Effector memory CD4-positive, alpha-beta T cell (primary cell): ENCODE measurements at places on chromosomes 16 and 17.

GRCh38 chr17:10549096-10549842 lies at the start of gene MYH2:
Gene MYH2, minus strand, starts transcription at chr17:10549658. Its CDS starts 1,738 bp downstream, at chr17:10547920.
- no peak for DNase-seq

- DNase-seq, result no peak
Observed at GRCh38 chr17:36089888-36090836, at the start of gene CCL3. Gene CCL3, minus strand, starts transcription at chr17:36090143. Its CDS starts 85 bp downstream, at chr17:36090058.

DNA sequence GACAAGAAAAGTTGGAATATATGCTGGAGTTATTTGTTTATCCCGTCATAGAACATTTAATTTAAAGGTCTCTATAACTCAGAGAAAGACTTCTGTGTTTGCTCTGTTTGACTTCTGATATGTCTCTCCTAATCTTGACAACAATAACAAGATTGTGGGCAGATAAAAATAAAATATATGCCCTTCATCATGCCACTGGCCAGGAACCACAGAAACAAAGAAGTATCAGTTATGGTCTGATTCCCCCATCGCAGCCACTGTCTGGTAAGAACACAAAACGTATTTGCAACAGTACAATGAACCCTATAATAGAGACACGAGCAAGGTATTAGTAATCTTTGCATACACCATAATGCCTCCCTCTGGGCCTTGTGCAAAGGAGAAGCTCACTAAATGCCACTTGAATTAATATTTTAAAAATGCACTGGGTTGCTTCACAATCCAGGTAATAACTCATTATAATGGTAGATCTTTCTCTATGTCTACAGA lies 1498.3 kb downstream of the CDH11 start:
- DNase-seq, result no peak

DNA sequence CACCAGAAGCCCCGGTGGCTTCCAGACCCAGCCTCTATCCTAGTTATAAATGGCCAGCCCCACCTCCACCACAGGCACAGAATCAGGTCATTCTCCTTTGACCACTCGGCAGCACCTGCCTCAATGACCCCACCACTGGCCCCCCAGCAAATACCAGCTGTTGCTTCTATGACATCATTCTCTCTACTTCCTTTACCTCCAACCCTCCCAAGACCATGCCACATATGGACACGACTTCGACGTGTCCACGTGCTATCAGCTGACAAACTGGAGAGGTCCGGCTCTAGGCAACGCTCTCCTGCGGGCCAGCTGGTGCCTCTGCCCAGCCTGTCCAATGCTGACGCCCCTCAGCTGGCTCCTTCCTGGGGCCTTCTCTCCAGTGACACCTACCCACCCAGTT lies 5.9 kb downstream of the ALYREF start:
- DNase-seq, result no peak

DNA sequence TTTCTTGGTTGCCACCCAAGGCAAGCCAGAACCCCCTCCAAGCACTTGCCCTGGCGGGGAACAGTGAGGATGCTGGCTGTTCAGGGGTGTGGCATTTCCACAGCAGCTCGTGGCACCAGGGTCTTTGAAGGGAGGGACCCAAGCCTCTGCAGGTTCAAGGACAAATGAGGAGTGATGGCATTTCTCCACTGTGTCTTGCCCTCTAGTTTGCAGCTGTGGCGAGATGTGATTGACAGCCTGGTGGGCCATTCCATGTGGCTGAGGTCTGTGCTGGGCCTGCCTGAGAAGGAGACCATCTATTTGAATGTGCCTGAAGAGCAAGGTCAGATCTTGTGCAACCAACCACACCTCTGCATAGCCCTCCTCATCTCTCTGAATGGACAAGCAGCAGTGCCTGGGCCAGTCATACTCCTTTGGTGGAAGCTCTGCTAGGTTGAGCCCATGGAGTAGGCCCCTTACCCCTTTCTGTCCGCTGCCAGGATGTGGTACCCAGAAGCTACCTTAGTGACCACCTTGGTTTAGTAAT lies 4.5 kb upstream of the EPN3 start:
- DNase-seq, result no peak

DNA sequence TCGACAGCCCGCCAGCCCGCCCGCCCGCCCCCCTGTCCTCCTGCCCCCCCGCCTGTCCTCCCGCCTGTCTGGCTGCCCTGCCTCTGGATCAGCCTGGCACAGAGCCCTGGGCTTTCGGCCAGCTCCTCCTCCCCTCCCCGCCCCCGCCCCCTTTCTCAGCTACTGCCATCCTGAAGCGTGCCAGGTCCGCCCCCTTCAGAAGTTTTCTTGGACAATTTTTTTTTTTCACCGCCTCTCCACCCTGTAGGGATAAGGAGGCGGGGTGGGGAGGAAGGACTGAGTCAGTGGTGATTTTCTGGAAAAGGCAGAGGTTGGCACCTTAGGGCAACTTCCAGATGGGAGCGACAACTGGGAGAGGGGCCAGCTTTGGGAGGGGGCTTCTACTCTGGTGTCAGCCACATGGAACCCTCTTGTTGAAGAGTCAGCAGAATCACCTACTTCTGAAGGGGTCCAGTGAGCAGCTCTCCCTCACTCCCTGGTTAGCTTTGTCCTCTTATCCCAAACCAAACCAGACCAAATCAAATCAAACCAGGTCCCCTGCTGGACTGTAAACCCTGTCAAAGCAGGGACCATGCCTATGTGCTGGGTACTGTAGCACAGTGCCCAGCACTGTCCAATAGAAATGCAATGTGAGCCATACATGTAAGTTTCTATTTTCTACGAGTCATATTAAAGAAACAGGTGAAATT lies 19.7 kb downstream of the IGF2BP1 start:
- DNase-seq, result no peak

DNA sequence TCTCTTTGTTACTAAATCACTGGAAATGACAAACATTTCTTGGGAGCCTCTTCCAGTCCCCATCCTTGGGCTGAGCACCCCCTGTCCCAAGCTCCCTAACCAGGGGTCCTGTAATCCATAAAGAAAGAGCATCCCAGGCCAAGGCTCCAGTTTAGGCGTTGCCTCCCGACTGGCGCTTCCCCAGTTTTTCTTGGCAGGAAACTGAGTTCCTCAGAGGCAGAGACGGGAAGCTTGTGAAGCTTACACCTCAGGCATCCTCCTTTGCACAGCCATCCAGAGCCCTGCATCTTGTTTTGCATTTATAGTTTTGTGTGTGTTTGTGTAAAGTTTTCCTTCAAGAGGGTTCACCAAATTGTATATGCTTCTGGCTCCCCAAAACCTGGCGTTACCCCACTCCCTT lies 7.1 kb downstream of the COPZ2 start:
- DNase-seq, result no peak

- no peak for DNase-seq
Observed at GRCh38 chr17:55242476-55242875, 22.3 kb upstream of the HLF start.

DNA sequence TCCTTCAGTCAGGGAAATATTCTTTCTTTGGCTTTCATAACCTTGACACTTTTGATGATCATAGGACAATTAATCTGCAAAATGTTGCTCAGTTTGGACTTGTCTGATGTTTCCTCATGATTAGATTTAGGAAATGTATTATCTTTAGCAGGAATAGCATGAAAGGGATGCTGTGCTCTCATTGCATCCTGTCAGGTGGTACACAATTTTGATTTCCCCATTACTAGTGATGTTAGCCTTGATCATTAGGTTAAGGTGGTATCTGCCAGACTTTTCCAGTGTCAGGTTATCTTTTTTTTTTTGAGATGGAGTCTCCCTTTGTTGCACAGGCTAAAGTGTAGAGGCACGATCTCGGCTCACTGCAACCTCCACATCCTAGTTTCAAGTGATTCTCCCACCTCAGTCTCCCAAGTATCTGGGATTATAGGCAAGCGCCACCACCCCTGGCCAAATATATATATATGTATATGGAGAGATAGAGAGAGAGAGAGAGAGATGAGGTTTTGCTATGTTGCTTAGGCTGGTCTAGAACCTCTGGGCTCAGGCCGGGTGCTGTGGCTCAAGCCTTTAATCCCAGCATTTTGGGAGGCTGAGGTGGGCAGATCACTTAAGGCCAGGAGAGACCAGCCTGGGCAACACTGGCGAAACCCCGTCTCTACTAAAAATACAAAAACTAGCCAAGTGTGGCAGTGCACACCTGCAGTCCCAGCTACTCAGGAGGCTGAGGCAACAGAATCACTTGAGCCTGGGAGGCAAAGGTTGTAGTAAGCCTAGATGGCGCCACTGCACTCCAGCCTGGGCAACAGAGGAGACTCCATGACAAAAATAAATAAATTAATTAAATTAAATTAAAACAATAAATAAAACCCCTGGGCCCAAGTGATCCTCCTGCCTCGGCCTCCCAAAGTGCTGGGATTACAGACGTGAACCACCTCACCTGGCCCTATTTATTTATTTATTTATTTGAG lies 15.8 kb upstream of the CAVIN1 start:
- DNase-seq, result peak; percentile 14

DNA sequence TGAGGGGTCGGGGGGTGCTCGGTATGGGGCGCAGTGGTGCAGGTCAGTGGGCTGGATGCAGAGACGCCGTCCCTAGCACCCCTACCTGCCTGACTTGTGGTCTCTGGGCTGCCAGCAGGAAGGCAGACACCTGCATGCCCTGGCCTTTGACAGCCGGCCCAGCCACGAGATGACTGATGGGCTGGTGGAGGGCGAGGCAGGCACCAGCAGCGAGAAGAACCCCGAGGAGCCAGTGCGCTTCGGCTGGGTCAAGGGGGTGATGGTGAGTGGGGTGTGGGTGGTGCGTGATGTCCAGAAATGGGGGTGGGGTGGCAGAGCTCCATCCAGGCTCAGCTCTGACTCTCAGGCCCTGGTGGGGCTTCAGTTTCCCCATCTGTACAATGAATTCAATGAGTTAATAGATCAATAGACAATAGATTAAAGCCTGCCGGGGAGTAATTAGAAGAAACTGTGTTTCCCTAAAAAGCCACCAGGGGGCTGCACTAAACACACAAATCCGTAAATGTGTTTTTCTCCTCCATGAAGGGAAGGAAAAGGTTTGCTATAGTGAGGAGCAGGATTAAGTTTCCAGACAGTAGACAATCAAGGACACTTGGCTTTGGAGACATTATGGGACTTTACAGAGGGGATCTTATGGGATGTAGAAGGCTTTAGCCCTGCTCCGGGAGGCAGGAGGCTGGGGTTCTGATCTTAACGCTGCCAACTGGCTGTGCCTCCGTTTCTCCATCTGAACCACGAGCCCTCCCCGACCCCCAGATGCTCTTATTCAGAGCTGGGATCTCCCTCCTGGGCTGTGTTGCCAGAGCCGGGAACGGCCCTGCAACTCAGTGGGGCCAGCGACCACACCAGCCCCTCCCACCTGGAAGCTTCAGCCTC lies 2.2 kb downstream of the SLC12A3 start:
- no peak for DNase-seq

DNA sequence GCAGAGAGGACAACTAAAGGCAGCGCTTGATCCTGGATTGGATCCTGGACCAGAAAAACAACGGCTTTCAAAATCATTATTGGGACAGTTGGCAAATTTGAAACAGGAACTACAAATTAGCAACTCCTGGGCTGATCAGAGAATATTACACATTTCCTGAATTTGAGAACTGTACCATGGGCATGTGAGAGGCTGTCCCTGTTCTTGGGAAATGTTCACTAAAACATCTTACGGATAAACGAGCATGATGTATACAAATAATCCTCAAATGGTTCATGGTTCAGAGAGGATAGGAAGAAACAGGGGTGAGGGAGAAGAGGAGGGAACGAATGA lies 2.3 kb upstream of the ITGAE start:
- DNase-seq, result no peak

DNA sequence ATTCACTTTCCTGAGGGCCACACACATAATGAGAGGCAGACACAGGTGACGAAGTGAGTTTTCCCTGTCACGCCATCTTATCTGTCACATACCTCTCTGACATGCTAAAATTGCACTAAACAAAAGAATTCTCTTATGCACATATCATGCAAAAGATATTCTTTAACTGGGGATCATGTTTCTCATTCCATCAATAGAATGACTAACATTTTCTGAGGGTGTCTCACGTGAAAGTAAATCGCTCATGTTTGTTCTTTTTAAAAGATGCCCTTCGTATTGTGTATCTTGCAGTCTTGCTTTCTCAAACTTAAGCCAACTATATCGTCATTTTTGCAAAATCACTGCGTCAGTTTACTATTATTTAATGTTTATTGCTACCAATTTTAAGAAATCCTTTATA lies 306.4 kb downstream of the WWOX start:
- no peak for DNase-seq

DNA sequence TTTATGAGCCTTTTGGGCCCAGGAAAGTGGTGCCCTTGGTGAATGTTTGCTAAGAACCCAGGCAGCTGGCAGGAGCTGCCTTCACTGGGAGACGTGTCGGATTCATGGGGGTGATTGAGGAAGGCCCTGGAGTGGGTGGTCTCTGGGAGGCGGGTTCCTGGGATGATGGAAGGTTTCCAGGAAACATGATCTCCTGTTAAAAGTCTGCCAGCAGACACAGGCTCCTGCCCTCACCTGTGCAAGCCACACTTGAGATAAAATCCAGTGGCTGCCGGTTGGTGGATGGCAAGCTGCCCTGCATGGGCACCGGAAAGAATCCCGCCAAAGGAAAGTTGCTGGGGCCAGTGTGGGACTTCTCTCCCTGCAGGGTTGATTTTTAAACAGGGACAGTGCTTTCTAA lies 189.0 kb upstream of the CIBAR2 start:
- DNase-seq, result no peak

GRCh38 chr17:77867308-77867781 lies 91.2 kb upstream of the TNRC6C start:
- no peak for DNase-seq

- no peak for DNase-seq
Observed at GRCh38 chr17:44599298-44600175, 42.3 kb downstream of the FZD2 start.

- no peak for DNase-seq
Observed at GRCh38 chr17:21033350-21033749, 9.5 kb downstream of the USP22 start.

DNA sequence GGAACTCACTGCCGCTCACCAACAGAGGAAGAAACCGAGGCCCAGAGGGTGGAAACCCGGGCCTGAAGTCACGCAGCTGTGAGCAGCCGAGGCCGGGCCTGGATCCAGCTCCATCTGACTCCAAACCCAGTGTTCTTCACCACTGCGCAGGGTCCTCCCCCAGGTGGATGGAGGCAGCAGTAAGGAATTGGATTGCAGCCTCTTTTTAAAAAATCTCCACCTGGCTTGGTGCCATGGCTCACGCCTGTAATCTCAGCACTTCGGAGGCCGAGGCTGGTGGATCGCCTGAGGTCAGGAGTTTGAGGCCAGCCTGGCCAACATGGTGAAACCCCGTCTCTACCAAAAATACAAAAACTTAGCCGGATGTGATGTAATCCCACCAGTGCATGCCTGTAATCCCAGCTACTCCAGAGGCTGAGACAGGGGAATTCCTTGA lies 177.2 kb downstream of the FOXL1 start:
- no peak for DNase-seq

- DNase-seq, result no peak
Observed at GRCh38 chr16:48930951-48931553, 321.1 kb upstream of the N4BP1 start.

- DNase-seq, result no peak
Observed at GRCh38 chr17:53313746-53314145, 509.0 kb upstream of the KIF2B start.

GRCh38 chr17:65966072-65966695 lies 225.7 kb downstream of the CEP112 start:
- no peak for DNase-seq
